ENCODE measurements at places on chromosomes 16 and 17.

- no peak for DNase-seq
Measured at GRCh38 chr16:49478616-49479015, 105.0 kb downstream of the C16orf78 start.

GRCh38 chr16:28089992-28090365 lies 26.5 kb upstream of the GSG1L start:
- no peak for DNase-seq

DNA sequence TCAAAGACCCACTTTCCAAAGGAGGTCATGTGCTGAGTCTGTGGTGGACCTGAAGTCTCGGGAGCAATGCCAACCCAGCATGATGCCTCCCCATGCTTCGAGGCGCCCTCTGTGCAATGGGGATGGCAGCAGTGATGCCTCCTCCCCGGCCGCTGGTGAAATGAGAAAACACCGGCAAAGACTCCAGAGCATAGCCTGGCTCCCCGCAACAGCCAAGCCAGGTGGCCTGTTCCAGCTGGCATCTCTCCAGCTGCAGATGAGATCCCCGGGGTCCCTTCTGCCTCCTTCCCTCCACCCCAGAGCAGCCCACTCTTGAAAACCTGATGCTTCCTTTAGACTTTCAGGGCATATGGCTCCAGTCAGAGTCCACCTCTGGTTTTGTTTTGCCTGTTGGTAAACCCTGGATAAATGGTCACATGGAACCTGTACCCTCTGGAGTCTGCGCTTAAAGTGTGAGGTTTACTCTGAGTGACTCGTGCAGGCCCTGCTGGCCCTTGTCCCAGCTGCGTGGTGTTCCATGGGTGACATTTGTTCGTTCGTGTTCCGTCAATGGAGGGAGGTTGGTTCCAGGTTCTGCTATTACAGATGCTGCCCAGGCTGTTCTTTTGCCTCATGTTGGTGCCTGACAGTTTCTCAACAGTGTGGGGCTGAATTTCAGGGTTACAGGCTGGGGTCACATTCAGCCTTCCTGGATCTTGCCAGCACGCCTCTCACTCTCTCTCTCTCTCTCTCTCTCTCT lies 181.8 kb upstream of the CIBAR2 start:
- DNase-seq: no peak

DNA sequence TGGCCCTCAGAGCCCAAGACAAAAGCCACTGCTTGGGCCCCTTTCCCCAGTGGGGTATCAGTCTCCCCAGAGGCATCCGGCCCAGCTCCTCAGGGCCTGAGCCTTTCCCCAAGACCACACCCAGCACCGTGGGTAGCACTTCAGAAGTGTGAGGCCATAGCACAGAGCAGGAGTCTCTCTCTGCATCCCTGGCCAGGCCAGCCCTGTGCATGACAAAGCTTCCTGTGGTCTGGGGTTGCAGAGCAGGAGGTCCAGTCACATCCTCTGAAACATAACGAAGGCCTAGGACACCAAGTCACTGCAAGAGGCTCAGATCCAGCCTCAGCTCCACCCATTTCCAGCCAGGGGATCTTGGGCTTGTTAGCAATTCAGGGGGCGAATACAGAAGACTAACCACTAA lies 56.8 kb upstream of the ZNF423 start:
- DNase-seq: no peak

GRCh38 chr17:12247761-12248160 lies 227.1 kb downstream of the MAP2K4 start:
- DNase-seq: no peak

- DNase-seq: no peak
Measured at GRCh38 chr17:67682196-67682595, 35.5 kb upstream of the NOL11 start.

GRCh38 chr17:64092113-64092512 lies 37.8 kb downstream of the ERN1 start:
- no peak for DNase-seq

DNA sequence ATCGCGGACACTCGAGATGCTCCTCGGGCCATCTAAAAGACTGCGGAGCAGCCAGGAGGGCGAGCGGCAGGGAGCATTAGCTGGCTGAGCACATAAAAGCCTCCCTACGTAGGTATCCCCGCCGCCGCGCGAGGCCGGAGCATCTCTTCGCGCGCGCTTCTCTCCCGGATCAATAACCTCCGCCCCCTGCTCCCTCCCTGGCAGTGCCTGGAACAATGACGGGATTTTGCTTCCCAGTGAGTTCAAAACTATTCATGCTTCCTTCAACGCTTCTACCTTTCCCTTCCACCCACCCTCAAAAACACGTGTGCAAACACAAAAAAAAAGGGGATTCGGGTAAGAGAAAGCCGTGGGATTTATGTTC lies 984 bp downstream of the CENPV start:
- no peak for DNase-seq

DNA sequence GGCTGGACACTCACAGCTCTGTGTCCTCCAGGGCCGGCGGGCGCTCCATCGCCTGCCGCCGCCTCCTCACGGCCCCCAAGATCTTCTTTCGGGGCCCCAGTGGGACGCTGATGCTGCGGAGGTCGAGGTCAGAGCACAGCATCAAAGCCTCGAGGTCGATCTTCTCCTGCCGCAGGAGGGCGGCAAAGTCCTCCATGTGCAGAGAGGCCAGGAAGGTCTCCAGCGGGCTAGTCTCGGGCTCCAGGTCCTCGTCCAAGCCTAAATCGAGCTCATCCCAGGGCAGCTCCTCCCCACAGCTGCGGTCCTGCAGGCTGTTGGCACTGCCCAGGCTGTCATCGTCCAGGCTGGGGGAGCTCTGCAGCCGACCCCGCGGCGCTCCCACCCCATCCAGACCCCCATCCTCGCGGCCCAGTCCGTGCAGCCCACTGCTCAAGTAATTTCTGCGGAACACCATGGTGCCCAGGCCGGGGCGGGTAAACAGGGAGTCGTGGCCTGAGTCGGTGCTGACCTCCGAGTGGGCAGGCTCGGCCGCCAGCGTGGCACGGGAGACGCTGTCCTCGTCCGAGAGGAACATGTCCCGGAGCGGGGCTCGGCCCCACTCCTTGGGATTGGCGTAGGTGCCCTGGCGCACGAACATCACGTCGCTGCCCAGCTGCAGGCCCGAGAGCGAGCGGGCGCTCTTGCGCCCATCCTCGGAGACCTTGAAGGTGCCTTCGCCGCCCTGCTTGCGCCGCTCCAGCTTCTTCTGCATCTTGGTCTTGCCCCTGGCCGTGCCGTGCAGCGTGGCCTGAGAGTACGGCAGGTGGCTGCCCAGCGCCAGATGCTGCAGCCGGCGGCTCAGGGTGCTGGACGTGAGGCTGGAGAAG lies 3.4 kb downstream of the USH1G start:
- no peak for DNase-seq

DNA sequence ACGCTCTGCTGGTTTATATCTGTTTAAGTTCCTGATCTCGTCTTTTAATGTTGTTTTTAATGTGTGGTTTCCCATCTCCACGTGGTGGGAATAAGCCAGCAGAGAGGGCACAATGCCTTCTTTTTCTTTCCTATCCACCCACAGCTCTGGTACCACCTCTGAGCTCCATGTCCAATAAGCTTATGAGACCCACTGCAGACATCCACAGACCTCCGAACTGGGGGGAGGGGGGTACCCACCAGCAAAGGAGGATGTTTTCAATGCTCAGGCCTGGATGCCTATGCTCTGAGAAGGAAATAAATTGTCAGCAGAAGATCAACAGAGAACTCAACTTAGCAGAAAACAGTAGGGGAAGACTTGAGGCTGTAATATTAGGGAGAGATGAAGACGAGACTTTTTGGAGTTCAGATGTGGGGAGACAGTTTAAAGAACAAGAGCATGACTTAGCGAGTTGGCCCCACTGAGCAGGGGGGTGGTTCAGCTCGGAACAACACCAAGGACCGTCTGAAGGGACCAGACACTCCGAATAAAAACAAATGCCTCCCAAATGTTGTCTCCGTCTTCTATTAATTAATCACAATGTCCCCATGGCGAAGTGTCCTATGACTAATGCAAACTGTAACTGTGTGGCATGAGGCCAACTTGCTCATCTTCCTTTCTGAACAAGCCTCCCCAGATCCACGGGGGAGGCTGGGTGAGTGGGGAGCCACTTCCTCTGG lies 62.7 kb downstream of the GAS7 start:
- DNase-seq: no peak

GRCh38 chr16:19896951-19897350 lies 12.3 kb upstream of the GPRC5B start:
- DNase-seq: no peak

GRCh38 chr17:41943492-41943891 lies 13.1 kb downstream of the ODAD4 start:
- DNase-seq: no peak

DNA sequence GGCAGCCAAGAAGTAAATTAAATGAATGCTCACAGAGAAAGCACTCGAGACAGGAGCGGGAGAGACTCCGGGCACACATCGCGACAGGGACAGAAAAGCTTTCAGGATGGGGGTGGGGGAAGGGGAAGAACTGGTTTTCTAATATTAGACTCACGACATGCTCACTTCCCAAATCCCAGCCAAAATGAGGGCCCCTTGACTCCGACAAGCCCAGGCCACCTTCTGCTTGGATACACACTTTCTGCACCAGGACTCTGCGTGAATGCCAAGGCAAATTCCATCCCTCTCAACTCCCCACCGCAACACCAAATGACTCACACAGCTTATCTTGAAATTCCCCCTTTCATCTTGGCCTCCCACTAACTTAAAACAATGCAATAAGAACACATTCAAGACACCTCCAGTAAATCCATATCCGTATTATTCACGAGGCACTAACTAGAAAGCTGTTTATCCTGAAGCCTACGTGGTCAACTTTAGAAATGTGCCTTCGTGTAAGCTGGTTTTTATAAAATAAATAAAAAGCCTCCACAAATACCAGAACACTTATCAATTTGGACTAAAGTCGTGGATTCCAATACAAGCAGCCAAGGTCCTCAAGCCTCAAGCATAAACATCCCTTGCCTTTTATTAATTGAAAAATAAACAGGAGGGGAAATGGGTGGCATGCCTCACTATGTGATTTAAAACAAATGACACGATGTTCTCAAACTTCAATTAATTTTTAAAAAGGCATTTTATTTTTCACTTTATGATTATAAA lies 46.1 kb downstream of the NXN start:
- no peak for DNase-seq

DNA sequence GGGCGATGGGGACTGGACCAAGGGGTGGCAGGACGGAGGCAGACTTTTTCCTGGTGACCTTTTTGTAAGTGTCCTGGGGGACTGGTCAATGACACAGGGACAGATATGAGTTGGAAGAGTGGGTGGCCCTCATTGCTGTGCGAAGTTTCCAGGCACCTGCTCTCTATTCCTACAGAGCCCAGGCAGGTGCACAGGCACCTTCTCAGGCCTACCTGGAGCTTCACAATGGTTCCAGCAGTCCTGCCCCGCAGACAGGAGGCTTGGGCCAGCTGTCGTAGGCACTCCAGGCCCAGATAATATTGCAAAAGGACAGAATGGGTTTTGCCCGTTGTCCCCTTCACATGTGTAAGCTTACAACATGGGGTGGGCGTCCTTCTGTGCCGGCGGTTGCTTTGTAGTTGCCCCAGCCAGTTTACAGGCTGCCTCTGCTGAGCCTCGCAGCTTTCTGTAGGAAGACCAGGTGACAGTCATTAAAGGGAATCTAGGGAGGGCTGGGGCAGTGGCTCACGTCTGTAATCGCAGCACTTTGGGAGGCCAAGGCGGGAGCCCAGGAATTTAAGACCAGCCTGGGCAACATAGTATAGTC lies 84.3 kb downstream of the ARHGAP23 start:
- no peak for DNase-seq

- peak; percentile 6 for DNase-seq
Measured at GRCh38 chr16:50368410-50369132, at the start of gene BRD7. Gene BRD7 (minus strand): TSS chr16:50368988. CDS start chr16:50368774, 214 bp downstream.

- peak; percentile 3 for DNase-seq
Measured at GRCh38 chr17:32586666-32587065, 99.9 kb downstream of the CDK5R1 start.

GRCh38 chr17:64661976-64662773 lies at the start of gene SMURF2:
Gene SMURF2 (minus strand): TSS chr17:64662307. CDS start chr17:64661880, 427 bp downstream.
- DNase-seq: no peak

DNA sequence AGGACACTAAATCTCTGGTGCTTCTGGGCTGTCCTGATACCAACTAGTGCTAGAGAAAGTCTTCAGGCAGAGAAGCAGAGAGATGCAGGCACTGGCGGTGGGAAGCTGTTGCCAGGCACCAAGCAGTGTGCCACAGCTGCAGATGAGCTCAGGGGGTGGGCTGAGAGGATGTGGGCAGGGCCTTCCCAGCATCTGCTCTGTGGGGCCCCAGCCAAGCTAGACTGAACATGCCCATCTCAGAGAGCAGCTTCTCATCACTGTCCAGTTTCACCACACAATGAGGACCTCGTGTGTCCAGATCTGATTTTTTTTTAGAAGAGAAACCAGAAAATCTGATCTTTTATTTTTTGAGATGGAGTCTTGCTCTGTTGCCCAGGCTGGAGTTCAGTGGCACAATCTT lies 17.1 kb downstream of the PSKH1 start:
- DNase-seq: peak; percentile 82

GRCh38 chr17:77383613-77384608 lies 243.1 kb downstream of the SEC14L1 start:
- DNase-seq: no peak

DNA sequence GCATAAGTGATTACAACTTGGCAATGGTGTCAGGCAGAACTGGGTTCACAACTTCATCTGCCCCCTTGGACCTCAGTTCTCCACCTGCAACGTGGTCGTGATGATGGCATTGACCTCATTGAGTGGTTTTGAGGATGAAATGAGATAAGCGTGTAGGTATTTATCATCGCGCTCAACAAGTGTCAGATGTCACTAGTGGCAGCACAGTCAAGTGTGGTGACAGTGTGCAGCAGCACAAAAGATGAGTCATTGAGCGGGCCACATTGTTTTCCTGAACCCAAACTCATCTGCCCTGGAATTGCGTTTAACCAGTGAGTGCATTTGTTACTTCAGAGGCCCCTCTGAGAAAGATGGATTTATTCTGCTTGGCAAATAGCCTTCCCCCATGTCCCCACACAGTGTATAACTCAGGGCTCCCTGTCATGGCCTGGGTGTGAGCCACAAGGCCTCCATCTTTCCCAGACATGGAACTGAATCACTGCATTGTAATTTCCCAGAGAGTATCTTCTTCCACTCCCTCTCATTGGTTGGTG lies 20.9 kb downstream of the IRX3 start:
- no peak for DNase-seq

DNA sequence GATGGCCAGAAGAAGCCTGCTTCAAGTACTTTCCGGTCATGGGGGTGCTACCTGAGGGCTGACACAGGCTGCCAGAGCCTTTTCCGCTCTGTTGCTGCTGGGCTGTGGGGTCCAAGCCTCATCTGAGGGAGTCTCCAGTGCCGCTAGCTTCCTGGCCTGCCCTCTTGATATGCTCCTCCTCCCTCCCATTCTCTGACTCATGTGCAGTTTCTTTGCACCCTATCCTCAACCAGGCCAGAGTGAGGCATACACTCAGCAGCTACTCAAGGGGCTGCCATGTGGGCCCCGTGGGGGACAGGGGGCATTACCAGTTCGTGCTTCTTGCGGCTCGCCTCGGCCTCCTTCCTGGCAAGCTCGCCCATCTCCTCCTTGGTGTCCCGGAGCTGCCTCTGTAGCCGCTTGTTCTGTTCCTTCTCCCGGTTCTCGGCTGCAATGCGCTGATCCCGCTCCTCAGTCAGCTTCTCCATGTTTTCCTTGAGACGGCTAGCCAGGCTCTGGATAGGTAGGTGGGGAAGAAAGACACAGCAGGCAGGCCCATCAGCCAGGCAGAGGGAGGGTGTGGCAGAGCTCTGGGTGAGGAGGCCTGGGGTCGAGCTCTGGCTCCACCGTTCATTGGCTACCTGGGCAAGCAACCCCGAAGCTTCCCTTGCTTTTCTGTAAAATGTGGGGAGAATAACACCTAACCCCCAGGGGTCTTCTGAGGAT lies 43.8 kb downstream of the PIPOX start:
- no peak for DNase-seq

All from smooth muscle cell of the brain vasculature (primary cell).